T-helper 9 cell (primary cell): ENCODE measurements at places on chromosomes 3 and 15.

DNA sequence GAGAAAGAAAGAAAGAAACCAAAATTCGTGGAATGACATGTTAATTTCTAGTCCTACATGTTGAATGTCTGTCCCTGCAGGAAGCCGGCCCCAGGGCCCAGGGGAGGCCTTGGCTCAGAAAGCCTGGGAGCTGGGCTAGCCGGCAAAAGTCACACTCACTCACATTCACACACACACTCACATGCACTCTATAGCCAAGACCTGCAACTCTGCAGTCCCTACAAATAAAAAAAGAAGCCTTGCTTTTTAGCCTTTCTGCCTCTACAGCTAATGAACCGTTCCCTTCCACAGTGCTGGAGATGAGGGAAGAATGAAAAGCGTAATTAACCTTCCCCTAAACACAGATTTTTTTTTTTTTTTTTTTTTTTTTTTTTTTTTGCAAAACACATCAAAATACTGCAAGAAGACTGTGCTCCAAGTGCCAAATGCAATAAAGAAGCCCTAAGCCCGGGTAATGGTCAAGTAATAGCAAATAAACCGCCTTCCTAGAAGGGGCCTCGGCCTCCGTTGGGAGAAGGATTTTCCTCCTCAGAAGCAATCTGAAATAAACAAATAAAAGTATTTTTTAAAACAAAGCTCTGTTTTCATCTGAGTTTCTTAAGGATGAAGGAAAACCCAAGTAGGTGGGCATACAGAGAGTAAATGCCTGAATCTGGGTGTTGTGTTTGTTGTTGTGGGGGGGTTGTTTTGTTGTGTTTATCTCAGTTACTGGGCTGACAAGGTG, 4.3 kb downstream of the MECOM start:
- no peak for DNase-seq

GRCh38 chr3:109154979-109155378, 18.5 kb downstream of the C3orf85 start:
- DNase-seq = no peak

GRCh38 chr15:90419738-90420406, 31.8 kb downstream of the IQGAP1 start:
- DNase-seq = no peak

GRCh38 chr3:149095487-149095886, 9.2 kb upstream of the HLTF start:
- no peak for DNase-seq

DNA sequence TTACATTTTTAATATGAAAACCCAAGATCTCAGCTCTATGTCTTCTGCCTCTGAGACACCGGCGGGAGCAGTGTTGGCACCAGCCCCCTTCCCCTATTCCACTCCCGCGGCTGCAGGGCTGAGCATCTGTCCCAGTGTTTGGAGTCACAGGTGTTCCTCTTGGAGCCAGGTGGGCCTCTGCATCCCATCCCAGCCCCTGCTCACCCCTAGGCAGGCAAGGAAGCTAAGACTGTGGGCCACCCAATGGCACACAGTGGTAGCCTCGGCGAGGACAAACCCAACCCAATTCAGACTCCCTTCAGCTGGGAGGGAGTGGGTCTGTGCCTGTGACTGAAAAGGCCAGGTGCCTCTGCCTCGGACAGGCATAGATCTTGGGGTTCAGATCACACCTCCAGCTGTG, 3.1 kb downstream of the CHST13 start:
- no peak for DNase-seq

- no peak for DNase-seq
Measured at GRCh38 chr3:63662500-63662899, 10.0 kb downstream of the SNTN start.

DNA sequence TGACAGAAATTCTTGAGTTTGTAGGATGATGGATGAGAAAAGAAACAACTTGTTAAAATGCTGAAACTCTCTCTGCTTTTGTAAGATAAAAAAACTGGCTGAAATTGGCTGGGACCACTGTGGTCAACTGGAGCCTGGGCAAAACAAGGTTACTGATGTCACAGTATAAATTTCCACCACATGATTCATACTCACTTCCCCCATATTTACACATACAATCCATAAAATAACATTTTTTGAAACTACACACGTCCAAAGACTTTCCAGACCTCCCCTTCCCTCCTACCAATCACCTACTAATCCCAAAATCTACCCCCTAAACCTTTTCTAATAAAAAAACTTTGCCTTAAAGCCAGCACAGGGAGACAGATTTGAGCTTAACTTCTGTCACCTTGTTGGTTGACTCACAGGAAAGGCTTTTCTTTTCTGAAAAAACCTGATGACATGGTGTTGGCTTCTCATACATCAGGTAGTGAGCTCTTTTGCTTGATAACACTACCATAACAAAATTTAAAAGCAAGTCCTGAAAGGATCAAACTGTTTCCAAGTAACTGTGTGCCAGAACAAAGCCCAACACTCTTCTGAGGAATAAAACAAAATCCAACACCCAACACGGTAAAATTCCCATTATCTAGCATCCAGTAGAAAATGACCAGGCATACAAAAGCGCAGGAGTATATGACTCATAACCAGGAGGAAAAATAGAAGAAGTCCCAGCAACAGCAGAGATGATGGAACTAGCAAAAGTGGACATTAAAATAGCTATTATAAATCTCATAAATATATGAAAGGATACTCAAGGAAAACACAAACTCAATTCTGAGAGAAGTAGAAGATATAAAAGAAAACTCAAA, 87.3 kb upstream of the SNRK start:
- DNase-seq = no peak

DNA sequence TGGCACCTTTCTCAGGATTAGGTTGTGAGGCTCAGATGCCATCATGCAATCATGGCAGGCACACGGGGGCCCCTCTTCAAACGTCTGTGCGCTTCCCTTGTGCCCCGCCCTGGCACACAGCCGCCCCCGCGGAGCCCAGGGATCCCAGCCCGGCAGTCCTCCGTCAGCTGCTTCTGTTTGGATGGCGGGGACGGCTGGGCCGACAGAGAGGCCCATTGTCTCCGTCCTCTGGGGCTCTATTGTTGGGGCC, 849 bp upstream of the HDAC11 start:
- DNase-seq = no peak

DNA sequence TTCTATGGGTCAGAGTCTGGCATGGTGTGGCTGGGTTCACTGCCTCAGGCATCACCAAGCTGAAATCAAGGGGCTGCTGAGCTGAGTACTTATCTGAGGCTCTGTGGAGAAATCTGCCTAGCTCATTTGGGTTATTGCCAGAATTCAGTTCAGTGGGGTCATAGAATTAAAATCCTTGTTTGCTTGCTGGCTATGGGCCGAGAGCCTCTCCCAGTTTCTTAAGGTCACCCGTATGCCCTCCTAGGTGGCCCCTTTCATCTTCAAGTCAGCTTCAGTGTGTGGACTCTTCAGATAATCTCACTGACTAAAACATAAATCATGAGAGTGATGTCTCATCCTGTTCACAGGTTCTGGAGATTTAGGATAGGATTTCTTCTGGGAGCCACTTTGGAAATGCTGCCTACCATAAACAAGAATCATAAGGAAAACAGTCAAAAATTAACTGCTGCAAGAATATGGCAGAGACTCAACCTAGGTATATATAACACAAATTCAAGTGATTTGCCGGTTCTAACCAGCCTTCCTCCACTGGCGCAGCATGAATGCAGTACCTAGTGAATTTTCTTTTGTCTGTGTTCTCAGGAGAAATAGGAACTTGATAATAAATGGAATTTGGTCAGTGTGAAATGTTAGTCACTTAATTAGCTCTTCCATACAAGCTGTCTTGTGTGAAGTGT, 5.3 kb downstream of the CP start:
- no peak for DNase-seq

GRCh38 chr3:177374323-177374722, 177.0 kb upstream of the TBL1XR1 start:
- DNase-seq = no peak

DNA sequence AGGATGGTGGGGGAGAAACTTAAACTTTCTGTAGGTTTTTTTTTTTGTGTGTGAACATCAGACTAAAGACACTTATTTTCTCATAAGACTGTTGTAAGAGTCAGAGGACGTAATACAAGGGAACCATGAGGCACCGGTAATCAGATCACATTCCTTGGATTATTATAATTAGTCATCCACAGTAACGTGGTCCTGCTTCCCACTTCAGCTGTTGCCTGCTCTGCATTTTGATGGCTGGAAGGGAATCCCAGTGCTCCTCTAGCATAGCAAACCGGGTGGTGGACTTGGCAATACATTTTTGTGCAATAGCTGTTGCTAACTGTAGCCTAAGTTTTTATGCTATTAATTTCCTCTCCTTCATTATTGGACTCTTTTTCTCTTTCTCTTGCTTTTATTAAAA, 294.8 kb downstream of the NR2F2 start:
- DNase-seq = no peak

GRCh38 chr3:60696428-60697125, 554.7 kb downstream of the FHIT start:
- DNase-seq = no peak

GRCh38 chr15:34976743-34977142, 7.2 kb upstream of the AQR start:
- DNase-seq = no peak

DNA sequence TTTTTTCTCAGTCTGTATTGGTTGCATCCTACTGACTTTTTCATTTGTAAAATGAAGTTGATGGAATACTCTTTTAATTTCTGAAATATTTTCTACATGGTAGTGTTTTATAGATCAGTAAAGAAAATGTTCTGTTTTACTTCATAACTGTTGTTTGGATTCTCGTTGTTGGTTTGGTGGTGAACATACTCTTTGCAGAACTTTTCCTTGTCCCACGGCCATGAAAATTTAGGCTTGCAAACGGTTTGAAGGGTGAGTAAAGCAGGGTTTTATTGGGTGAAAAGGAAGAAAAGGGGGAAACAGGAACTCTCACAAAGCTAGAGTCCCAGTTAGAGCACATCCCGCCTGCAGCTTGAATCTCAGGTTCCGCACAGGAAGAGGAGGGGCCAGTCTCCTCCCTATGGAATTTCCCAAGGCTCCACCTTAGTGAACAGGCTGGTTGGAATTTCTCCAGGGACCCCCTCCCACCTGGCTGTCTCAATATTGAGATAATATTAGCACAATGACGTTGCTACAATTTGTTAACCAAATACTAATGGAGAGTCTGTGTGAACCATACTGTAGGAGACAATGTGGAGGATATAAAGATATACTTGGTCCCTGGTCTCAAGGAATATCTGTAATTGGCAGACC, 5.6 kb downstream of the PDCD6IP start:
- no peak for DNase-seq

GRCh38 chr3:126063358-126063965, 20.5 kb downstream of the SLC41A3 start:
- DNase-seq = no peak

DNA sequence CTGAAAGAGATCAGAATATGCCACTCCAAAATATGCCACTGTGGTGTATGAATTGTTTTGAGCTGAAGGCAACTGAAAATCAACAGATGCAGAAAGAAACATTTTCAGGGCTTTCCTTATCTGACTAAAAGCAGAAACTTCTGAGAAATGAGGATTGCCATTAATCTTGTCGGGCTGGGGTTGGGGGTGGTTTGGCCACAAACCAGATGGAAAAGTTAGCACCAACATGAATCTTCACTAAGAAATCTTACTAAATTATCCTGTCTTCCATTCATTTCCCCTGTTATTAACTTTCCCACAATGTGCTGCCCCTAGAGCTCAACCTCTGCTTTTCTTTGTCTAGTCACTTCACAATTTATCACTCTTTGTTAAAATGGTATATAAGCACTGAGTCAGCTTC, 229.9 kb upstream of the GADL1 start:
- DNase-seq = no peak

- no peak for DNase-seq
Measured at GRCh38 chr3:39590806-39591205, 123.3 kb downstream of the MOBP start.

GRCh38 chr3:105770410-105770809, 98.4 kb downstream of the CBLB start:
- no peak for DNase-seq

DNA sequence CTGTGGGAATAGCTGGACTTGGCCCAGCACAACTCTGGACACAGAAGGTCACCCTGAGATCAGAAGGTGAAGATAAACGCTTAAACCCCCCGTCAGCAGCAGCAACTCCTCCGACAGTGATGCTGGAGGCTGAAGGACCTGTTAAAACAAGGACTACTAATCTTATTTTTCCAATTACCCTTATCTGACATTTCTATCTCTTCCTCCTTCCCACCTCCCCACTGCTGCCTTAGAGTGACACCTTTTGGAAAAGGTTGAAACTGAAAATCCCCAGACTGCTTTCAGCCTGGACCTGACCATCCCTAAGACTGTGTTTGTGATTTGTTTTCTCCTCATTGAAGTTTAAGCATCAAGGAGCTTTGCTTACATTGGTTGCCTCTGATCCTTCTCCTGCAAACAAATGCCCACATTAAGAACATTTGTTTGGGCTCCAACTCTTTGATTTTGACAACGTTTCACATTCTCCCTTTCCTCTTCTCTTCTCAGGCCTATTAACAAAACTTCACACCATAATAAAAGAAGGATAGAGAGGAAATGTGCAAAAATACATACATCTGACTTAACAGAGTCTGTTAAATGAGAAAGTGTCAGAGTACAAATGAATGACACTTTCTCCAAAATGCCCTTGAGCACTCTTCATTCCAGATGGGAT, 410.6 kb upstream of the WNT5A start:
- no peak for DNase-seq

DNA sequence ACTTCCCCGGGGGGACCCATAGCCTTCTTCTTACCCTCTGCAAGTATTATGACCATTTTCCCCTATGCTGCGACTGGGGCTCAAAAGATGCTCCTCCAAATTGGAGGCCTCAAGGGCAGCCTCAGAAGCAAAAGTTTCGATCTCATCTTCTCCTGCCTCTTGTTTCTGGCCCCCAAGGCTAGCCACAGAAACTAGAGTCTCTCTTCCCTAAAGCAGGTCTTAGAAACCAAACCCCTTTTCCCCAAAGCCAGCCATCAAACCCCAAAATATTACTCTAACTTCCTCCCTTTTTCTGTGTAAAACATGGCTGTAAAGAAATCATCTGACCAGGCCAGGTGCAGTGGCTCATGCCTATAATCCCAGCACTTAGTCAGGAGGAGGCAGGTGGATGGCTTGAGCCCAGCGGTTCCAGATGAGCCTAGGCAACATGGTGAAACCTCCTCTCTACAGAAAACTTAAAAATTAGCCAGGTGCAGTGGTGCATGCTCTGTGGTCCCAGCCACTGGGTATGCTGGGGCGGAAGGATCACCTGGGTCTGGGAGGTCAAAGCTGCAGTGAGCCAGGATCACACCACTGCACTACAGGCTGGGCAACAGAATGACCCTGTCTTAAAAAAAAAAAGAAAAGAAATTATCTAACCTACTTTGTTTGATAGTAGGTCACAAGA, 36.7 kb upstream of the MFGE8 start:
- DNase-seq = no peak
